Activated T-helper 1 cell treated with anti-CD3 and anti-CD28 coated beads, Interleukin-2, amount 50 U/mL, for 16 hours (primary cell): ENCODE measurements at places on chromosomes 16 and 17.
A peak's percentile ranks its signal among the peaks of the same experiment; 100 is the strongest.

DNA sequence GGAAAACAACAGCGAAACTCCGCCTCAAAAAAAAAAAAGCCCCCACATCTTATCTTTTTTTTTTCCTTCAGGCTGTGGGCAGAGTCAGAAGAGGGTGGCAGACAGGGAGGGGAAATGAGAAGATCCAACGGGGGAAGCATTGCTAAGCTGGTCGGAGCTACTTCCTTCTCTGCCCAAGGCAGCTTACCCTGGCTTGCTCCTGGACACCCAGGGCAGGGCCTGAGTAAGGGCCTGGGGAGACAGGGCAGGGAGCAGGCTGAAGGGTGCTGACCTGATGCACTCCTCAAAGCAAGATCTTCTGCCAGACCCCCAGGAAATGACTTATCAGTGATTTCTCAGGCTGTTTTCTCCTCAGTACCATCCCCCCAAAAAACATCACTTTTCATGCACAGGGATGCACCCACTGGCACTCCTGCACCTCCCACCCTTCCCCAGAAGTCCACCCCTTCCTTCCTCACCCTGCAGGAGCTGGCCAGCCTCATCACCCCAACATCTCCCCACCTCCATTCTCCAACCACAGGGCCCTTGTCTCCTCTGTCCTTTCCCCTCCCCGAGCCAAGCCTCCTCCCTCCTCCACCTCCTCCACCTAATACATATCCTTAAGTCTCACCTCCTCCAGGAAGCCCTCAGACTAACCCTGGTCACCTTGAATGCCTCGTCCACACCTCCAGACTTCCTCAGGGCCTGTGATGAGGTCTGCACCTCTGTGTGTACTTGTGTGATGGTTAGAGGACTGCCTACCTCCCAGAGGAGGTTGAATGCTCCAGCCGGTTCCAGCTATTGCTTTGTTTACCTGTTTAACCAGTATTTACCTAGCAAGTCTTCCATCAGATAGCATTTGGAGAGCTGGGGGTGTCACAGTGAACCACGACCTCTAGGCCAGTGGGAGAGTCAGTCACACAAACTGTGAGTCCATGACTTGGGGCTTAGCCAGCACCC is 1.2 kb upstream of the HBA1 start:
- no peak for DNase-seq

- DNase-seq, result no peak
These were observed 1.5 kb upstream of the NTN3 start for GRCh38 chr16:2469399-2470233.

DNA sequence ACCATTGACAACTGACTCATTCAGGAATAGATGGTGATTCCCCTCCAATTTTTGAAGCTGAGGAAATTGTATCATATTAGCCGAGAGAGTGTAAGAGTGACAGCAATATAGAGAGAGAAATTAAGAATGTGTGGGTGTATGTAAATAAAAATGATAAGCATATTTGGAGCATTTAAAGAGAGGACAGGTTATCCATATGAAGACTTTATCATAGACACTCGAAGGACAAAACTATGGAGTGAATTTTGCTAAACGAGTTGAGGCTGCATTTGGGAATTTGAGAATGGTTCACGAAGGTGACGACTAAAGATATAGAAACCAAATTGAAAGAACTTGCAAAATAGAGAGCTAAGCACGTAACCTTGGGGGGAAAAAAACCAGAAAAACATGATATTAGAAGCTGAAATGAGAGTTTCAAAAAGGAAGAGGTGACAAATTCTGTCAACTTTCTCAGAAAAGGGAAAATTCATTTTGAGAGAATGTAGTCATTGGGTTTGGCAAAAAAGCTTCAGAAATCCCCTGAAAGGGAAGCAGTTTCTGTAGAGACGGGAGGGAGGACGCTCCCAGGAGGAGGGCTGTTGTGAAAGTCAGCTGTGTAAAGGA is 129.7 kb downstream of the KCNJ2 start:
- no peak for DNase-seq

DNA sequence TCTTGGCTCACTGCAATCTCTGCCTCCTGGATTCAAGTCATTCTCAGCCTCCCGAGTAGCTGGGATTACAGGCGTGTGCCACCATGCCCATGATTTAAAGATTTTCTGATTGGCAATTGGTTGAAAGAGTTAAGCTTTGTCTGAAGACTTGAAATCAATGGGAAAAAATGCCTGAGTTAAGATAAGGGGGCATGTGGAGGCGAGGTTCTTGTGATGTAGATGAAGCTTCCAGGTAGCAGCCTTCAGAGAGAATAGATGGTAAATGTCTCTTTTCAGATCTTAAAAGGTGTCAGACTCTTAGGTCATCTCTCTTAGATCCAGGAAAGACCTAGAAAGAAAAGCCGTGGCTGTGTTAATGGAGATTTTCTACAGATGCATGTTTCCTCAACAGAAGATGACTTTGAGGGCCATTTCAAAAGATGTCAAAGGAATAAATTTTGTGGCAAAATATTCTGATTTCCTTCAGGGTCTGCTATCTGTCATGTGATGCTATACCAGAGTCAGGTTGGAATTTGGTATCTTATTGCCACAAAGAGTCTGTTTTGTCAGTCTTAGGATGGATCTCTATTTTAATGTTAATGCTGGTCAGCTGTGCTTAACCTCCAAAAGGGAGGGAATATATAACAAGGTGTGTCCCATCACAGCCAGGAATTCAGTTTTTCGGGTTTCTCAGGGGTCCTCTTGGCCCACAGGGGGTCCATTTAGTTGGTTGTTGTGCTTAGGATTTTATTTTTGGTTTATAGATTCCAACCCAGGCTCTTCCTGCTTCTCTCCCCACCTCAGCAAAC is 58.3 kb upstream of the AKTIP start:
- no peak for DNase-seq

GRCh38 chr16:56970934-56971767 is 9.4 kb downstream of the CETP start:
- no peak for DNase-seq

DNA sequence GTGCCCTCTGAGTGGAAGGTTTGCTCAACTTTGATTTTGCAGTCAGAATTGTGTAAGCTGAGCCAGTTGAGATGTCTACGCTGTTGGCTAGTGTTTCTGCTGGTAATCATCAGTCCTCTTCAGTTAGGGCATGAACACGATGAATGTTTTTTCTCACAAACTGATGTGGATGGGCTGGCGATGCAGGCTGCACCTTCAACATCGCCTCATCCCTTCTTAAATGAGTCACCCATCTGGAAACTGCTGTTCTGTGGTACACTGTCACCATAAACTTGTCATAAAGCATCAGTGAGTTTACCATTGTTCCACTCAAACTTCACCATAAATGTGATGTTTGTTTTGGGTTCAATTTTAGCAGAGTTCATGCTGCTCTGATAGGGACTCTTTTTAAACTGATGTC is 8.4 kb downstream of the C16orf95 start:
- no peak for DNase-seq

- DNase-seq, result no peak
These were observed 77.3 kb downstream of the PHKB start for GRCh38 chr16:47538472-47538871.

- no peak for DNase-seq
These were observed 65.3 kb downstream of the RMI2 start for GRCh38 chr16:11410376-11411058.

GRCh38 chr16:54446639-54447038 is 160.1 kb upstream of the IRX3 start:
- DNase-seq, result no peak

- DNase-seq, result no peak
These were observed 16.9 kb downstream of the ITGAD start for GRCh38 chr16:31410082-31410481.

- DNase-seq, result no peak
These were observed 44.8 kb upstream of the PMFBP1 start for GRCh38 chr16:72216767-72217166.

- no peak for DNase-seq
These were observed 24.6 kb upstream of the COX10 start for GRCh38 chr17:14044702-14045101.

DNA sequence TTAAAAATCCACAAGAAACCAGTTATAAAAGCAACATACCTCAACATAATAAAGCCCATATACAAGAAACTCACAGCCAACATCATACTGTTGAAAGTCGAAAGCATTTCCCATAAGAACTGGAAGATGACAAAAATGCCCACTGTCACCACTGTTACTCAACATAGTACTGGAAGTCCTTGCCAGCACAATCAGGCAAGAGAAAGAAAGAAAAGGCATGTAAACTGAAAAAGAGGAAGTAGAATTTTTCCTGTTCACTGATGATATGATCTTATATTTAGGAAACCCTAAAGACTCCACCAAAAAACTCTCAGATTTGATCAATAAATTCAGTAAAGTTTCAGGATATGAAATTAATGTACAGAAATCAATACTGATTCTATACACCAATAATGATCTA is 45.1 kb downstream of the AHSP start:
- DNase-seq, result no peak

DNA sequence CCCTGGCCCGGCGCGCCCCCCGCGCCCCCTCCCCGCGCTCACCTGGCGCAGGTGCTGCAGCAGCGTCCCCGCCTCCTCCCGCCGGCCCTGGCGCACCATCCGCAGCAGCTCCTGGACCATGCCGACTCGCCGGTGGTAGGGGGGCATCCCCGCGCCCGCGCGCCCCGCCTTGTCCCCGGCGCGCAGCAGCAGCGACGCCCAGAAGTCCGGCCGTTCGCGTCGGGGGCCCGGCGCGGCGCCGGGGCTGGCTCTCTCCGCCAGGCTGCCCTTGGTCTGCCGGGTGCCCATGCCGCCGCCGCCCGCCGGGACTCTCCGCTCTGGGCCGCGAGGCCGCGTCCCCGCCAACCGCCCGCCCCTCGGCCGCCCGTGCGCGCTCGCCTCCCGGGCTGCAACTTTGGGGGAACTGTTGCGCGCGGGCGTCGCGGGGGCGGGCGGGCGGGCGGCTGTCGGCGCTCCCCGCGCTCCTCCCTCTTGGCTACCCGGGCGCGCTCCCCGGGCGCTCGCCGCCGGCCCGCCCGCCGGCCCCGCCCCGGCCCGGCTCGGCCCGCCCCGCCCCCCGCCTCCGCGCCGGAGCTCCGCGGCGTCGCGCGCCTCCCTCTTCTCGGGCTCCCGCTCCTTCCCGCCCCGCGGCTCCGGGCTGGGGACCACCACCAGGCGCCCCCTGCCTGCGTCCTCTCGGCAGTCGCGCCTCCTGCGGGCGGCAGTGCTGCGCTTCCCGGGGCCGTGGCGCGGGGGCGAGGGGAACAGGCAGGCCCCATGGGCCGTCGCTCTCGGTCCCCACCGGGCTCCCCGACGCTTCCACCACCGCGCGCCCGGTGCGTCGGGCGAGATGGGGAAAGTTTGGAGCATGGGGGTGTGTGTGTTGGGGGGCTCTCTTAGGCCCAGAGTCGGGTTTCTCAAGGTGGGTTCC is at the start of gene LRRC75A:
LRRC75A (minus strand) TSS at position 491 of the 910 bp plus-strand sequence; CDS start at position 288, 203 bp downstream.
- DNase-seq, result peak; percentile 48

- no peak for DNase-seq
These were observed 118.1 kb downstream of the ENGASE start for GRCh38 chr17:79192503-79193351.
